ENCODE measurements at places on chromosomes 2 and 18. TPM values are rescaled to one million over a fixed set of nuclear protein-coding genes. Genes with fewer than 3 reads are reported as not detected.

DNA sequence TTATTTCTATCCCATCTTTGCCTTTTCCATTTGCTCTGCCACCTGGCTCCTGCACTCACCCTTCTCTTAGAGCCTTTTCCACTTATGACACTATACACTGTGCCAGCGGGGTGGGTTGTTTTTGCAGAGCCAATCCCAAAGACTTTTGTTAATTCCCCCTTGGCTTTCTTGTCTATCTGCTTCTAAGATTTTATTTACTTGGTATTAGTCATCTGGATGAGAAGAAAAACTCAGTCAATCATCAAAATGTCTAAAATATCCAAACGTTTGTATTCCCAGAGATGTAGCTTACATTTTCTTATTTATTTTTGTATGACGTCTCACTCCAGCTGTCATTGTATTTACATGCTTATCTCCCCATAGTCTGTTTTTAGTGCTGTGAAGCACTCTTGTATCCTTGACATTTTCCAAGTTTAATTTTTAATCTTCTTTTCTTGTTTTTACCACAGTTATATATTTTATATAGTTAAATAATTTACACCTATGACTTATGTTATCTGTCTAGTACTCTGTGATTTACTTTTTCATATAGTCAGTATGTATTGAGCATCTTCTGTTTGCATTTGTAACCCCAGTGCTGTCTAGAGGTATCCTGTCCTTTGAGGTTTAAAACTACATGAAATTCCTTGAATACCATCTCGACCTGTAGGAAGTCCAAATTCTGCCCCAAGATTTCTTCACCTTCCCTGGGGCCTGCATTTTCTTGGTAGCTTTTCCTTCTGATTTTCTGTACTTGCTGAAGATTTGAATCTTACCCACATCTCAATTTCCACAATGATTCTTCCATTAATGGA is 55.1 kb downstream of the COL4A3 start:
- ATAC-seq = no peak

GRCh38 chr2:9681427-9681817 is 50.6 kb upstream of the YWHAQ start:
- peak; percentile 37 for ATAC-seq

- ATAC-seq = no peak
Measured at GRCh38 chr2:144404586-144405314, 115.2 kb downstream of the ZEB2 start.

Gene EPG5
- 12.2 TPM for total RNA-seq

Gene NMUR1
- 0.08 TPM for total RNA-seq

Gene PREB
- total RNA-seq = 26.5 TPM

All from esophagus mucosa (tissue), 1 donor.